ENCODE measurements at places on chromosomes 6 and 20.

DNA sequence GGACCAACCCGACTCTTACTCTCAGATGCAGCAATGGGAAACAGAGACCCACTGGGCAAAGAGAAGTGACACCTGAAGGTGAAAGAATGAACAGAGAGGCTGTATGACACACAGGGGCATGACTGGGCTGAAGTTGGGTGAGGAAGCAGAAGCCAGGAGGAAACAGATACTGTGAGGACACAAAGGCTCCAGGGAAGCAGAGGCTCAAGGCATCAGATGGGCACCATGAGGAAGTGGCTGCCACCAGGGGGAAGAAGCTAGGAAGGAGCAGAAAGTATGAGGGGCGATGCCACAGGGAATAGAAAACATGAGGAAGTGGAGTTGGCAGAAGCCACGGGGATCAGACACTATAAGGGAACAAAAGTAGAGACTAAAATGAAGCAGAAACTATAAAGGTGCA is 30.9 kb upstream of the OCSTAMP start:
- no peak for DNase-seq

DNA sequence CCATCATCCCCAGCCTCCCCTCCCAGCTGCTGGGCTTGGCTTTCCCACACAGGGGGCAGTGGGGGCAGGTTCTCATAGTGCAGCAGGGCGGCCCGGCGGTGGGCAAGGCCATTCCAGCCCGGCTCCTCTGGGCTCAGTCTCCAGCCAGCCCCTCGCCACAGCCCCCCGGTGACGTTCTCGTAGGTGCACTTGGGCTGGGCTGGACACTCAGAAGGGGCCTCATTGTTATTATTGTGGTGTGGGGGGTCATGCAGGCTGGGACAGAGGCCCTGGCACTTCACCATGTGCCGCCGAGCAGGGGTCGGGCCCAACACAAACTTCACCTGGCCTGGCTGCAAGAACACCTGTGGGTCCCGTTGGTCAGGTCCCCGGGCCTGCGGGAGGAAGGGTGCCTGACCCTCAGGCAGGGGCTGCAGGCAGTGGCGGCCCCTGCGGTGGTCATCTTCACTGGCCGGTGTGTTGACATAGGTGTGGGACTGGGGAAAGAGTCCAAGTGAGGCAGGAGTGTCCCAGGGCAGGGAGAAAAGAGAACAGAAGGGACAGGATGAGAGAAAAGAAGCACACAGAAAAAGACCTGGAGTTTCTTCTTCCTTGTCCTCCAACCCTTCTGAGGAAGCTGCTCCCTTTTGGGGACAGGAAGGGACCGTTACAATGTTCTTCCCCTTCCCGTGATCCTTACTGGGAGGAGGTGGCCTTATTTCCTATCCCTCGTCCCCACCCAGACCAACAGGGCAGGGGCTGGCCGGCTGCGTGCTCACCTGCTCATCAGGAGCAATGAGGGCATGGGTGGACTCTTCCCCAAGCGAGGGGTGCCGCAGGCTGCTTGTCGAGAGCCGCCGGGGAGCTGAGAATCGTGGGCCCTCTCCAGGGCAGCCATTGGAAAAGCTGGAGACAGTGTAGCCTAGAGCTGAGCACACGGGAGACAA is 8.4 kb downstream of the FRS3 start:
- DNase-seq, result no peak

GRCh38 chr6:39980839-39981580 is 46.7 kb upstream of the MOCS1 start:
- peak; percentile 16 for DNase-seq

DNA sequence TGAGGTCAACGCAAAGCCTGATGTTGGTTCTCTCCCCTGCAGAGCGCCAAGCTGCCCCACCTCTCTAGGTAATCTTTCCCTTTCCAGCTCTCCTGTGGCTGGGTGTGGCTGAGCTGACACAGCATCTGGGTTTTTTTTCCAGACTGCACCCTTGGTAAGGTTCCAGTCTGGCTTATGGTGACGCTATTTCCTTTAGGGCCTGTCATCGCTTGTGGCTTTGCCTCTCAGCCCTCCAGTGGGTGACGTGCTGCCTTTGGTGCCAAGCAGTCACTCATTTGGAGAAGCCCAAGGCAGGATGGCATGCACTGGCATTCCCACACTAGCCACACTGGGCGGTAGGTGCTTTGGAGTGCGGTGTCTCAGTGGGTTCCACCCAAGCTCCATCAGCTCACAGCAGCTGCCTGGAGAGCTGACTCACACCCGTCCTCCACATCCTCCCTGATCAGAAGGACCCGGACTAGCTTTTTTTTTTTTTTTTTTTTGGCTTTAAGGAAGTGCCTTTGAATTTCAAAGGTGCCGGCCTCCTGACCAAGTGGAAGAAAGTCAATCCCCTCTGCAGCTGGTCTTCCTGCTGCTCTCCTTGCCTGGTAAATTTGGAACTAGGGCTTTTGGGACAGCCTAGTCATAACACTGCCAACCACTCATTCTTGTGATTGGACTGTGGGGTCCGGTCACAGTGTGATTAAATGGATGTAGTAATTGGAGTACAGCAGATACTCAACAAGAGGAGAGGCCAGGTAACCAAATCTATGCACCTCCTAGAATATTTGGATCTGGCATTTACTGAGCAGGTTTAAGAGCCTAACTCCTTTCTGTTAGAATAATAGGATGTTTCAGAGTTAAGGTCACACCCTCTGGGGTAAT is 153.6 kb downstream of the CD83 start:
- DNase-seq, result no peak

All from left renal pelvis (tissue), 4 donors.